ENCODE measurements at places on chromosomes 6 and 20.
A peak's percentile ranks its signal among the peaks of the same experiment; 100 is the strongest.

DNA sequence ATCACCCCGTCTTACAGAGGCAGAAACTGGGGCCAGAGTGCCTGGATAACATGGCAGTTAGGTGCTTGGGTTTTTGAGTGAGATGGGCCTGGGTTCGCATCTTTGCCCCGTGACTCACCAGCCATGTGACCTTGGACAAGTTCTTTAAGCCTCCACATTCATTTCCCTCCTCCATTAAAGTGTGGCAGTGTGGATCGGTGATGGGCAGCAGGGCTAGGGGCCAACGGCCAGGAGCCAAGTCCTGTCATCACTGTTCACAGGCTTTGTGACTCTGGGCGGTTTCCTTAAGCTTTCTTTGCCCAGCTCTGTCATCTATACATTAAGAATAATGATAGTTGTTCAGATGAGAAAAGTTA, 85.5 kb upstream of the PMEPA1 start:
- DNase-seq, result no peak

DNA sequence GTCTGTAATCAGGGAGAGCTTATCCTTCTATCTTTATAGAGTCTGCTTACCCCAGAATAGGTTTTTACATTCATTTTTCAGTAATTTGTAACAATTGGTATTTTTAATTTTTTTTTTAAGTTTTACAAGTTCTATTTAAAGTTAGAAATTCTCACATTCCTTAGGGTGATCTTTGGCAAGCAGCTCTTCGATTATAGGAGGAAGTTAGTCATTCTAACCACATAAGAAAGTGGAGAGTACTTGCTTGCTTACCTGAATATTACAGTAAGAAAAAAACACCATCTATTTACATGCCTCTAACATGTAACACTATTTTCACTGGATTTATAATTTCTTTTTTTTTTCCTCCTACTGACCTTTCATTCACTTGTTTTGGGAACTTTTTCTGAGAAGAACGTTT, 6.7 kb downstream of the TSHZ2 start:
- no peak for DNase-seq

GRCh38 chr6:137727216-137727765, 139.8 kb upstream of the TNFAIP3 start:
- DNase-seq, result no peak

- DNase-seq, result no peak
Measured at GRCh38 chr6:117456250-117456649, 26.2 kb upstream of the DCBLD1 start.

- no peak for DNase-seq
Measured at GRCh38 chr20:53556267-53556897, 37.3 kb downstream of the ZNF217 start.

- no peak for DNase-seq
Measured at GRCh38 chr6:135667691-135668455, 170.3 kb upstream of the AHI1 start.

GRCh38 chr20:2183381-2183780, 81.8 kb downstream of the STK35 start:
- DNase-seq, result no peak

DNA sequence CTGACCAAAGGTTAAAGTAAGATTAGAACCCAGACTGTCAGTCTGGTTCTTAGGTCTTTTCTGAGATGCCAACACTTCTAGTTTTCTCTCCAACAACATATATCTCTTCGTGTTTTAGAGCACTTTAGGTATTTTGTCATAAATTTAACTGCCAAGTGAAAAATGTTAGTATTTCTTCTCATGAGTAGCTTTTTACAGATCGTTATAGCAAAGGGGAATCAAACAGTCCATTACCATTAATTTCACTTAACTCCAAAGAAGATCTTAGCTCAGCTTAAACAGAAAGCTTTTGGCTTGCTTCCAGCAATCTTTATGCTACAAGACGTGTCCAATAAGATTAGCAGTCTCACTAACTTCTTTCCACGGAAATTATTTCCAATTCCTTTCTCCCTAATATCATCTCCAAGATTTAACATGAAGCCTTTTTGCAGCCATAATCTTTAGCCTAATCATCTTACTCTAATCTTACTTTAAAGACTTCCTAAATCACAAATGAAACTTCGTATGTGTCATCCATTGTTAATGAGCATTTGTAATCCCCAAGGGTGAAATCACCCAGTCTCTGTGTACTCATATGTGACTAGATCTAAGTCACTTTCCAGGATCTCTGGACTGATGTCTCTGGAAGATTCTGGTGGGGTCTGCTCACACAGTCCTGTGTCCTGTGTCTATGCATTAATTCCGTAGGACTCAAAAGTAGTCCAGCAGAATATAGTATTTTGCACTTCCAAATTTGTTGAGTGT, 38.7 kb downstream of the MOXD1 start:
- no peak for DNase-seq

DNA sequence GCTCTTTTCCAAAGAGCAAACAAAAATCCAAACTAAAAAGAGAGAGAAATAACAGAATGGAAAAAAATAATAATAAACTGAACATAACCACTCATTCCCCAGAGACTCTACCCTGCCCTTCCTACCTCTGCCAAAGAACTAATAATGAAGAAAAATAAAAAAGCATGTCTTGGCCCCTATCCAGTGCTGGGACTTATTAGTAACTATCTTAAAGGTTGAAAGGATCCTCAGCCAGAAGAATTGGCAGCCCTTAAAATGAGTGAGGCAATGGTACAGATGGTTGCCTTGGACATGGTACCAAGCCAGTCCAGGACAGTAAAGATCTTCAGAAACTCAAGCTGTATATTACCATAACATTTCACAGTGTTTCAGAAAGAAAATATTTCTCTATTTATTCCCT, 279.3 kb downstream of the HACE1 start:
- no peak for DNase-seq

DNA sequence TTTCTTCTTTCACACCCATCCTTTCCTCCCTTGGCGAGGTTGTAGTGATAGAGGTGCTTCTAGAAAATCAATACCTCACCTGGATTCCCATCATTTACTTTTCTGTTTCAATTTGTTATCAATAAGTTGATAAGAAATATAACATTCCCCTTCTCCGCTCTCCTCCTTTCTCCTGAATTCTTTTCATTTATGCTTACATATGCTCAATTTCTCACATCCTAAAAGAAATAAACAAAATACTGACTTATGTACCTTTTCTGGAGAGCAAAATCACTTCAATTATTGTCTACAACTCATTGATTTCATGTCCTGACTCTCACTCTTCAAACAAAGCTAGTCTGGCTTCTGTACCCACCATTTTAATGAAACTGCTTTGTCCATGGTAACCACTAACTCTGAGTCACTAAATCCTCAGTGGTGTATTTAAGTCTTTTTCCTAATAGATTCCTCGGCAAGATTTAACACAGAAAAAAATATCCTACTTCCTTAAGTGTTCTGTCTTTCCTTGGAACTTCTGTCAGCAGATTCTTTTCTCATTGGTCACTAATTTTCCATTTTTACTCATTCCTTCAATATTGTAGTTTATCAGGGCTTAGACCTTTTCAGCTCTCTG, 289.6 kb downstream of the RFPL4B start:
- DNase-seq, result no peak

GRCh38 chr6:30450909-30451841, 38.1 kb upstream of the HLA-E start:
- DNase-seq, result no peak

DNA sequence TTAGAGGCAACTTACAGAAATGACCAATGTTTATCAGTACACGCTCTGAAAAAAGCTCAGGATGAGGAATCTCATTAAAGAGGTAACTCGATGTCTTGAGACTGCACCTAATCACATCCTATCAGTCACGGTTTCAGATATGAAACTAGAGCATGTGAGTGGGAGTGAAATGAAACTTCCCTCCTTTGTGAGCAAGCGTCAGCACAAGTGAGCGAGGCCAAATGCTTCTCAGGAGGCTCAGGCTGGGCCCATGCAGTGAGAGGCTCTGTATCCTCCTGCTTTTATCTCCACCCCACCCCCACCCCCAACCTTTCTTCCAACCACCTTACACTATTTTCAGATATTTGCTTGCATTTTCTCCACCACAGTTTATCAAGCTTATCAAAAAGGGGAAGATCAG, 140.8 kb upstream of the RIMS1 start:
- no peak for DNase-seq

DNA sequence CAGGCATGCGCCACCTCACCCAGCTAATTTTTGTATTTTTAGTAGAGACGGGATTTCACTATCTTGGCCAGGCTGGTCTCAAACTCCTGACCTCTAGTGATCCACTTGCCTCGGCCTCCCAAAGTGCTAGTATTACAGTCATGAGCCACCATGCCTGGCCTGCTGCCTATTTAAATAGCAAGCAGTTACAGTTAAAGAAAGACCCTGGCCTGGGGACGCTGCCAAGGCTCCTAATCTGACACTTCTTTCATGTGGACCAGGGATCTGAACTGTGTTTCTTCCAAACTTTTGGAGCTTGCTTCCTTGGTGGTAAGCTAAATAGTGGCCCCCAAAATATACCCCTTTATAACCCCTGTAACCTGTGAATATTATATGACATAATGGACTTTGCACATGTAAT, 15.3 kb downstream of the PPARD start:
- DNase-seq, result no peak

DNA sequence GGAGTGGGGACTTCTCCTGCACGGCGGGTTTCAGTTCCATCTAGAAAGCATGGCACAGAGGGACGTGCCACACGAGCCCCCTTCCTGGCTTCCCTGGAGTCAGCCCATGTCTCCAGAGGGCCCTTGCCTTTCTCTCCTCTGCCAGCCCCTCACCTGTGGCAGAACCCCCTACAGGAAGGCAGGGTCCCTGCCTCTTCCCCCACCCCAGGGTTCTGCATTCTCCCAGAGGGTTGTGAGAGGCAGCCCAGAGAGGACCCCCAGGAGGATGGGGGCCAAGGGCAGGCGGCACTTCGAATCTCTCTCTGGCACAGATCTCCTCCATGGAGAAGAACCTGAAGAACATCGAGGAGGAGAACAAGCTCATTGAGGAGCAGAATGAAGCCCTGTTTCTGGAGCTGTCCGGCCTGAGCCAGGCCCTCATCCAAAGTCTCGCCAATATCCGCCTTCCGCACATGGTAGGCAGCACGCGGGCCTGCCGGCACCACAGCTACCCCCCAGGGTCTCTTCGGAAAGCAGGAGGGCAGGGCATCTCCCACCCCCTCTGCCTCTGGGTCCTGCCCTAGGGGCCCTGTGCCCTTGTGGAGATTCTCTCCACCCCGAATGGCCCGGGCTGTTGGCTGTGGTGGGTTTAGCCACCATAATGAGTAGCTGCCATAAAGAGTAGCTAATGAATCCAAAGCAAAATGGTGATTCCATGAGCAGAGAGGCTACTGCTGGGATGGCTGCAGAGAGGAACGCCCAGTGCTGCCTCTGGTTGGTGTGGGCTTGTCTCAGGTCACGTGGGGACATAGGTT, 15.9 kb upstream of the PCMTD2 start:
- no peak for DNase-seq

DNA sequence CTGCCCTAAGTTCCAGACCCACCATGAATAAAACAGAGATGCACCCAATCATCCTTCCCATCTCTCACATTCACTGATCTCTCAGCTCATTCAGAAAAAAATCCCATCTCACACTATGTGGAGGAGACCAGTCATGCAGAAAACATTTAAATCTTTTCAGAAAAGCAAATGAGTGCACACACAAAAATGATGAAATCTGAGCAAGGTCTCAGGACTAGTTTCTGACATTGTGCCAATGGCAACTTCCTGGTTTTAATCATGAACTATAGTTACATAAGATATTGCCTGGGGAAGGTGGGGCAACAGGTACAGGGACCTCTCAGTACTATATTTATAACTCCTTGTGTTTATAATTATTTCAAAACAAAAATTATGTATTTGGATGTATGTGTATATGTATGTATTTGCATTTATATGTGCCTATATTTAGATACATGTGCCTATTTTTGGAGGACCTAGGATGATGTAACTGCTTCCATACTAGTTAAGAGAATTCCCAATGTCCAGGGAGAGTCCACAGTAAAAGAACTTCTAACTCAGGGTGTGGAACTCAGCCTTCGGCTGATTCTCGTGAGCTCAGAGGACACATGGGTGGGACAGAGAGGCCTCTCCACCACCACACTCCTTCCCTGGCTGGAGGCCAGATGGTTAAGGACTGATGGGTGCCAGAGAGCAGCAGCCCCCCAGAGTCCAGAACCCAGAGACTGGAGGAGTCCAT, 71.7 kb upstream of the MAP3K4 start:
- no peak for DNase-seq

GRCh38 chr6:128710315-128710714, 172.6 kb upstream of the LAMA2 start:
- no peak for DNase-seq

- DNase-seq, result no peak
Measured at GRCh38 chr6:168615837-168616236, 174.9 kb downstream of the SMOC2 start.

DNA sequence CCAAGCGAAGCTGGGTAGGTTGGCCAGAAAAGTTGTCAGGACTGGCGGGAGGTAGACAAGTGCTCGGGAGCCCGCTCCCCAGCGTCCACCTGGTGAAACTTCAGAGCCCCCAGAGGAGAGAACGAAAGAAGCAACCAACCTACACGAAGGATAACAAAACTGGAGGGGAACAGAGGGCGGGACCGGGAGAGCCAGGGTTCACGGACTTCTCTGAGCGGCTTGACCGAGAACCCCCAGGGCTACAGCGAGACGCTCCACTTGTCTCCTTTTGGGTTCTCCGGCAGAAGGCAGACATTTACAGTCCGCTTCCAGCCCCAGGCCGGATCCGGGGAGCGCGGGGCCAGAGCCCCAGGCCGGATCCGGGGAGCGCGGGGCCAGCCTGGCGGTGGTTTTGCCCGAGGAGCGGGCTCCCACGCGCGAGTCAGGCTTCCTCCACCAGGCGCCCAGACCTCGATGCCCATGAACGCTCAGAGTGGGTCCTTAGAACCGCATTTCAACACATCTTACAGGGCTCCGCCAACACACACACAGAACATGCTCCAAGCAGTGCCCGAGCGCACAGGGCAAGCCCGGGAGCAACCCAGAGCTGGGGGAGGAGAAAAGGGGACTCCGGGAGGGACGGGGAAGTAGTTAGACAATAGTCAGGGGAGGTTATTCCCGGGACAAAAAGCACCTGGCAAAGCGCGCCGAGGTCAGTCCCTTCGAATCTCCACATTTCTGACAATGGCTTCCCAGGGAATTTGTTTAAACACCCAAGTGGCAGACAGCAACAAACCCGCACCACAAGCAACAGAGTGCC, 1.1 kb downstream of the PTPRK start:
- DNase-seq, result peak; percentile 61

DNA sequence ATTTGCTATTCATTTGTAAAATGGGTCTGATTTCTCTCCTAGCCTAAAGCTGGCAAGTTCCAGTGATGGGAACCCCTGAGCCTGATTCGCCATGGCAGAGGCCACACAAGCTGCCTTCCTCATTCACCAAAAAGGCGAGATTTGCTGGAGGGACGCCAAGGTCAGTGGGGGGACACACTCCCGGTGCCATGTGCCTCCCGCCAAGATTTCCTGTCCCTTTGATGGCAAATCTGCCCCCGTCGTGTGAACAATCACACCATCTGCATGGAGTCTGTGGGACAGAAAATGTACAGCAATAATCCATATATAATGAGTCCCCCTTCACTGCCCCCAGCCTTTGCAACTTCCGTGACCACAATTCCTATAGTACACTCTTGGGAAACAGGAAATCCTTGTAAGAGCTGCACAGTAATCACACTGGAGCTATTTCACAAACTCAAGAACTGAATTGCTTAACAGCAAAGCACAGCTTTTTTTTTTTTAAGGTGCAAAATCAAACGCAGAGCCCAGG, 15.7 kb upstream of the IGF2R start:
- DNase-seq, result no peak
